ENCODE measurements at places on chromosomes 2 and 18. TPM values are rescaled to one million over a fixed set of nuclear protein-coding genes. Genes with fewer than 3 reads are reported as not detected.
A peak's percentile ranks its signal among the peaks of the same experiment; 100 is the strongest.

- DNase-seq: no peak
Observed at GRCh38 chr2:207724113-207724512, 12.7 kb downstream of the CCNYL1 start.

SERPINB13 gene
- total RNA-seq: not detected

DNA sequence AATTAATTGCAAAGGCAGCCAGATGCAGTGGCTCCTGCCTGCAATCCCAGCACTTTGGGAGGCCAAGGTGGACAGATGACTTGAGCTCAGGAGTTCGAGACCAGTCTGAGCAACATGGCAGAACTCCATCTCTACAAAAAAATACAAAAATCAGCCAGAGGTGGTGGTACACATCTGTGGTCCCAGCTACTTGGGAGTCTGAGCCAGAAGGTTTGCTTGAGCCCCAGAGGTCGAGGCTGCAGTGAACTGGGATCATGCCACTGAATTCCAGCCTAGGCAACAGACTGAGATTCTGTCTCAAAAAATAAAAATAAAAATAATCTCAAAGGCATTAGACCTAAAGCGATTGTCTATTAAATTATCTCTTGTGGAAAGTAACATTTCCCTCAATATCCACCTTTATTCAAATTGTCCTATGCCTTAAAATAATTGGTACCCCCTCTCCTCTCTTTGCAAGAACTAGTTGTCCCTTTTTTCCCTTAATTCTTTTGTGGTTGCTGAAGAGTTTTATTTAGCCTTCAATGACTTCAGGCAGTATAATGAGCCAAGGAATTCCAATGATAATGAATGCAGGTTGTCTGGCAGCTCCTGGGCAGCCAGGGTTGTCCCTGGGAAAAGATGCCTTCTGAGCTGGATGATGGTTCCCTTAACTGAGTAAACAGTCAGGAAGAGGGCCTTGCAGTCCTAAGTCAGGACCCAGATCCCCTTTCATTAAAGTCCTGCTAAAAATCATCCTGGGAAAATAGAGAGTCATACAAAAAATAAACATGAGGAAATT, 32.2 kb downstream of the GPR75 start:
- DNase-seq: no peak

DNA sequence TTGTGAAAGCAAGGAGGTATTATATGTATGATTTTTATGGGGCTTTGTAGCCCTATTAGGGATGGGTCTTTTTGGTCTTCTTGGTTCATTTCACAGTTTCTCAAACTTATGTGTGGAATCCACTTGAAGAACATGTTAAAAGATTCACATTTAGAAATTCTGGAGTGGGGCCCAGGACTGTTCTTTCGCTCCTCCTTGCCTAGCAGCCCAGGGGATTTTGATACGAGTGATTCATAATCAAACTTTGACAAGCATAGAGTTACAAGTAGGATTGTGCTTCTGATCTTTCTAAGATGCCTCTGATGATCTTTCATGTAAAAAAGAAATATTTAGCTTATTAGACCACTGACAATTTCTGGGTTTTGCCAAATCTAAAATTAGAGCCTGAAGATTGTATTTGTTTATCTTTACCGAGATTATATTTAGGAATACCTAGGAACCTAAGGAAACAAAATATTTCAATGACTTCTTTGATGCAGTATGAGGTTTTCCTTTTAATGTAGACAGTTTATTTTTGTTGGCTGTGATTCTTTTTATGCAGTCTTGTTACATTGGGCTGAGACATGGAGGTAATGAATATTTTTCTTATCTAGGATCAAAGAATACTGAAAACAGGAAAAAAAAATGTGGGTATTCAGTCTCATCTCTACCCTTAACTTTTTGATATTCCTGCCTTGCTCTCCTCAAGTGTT, 324.0 kb downstream of the PARD3B start:
- DNase-seq: no peak

DNA sequence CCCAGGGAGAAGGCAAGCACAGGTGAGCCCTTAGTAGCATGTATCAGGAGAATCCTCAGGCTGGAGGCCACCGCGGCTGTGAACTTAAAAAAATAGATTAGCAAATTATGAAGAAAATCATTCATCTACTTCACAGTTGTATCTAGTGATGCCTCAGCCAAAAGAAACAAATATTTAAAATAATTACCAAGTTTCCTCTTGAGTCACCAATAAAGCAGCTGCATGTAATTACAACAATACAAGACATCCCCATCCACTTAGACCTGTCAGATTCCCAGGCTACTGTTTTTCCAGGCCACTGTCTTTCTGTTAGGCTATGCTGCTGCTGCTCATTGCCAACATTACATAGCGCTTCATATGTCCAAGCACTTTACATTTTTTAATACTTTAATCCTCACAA, 54.6 kb upstream of the PHLPP1 start:
- DNase-seq: no peak

ST6GAL2 gene
- total RNA-seq: 0.37 TPM

SGO2 gene
- 10.8 TPM for total RNA-seq

DNA sequence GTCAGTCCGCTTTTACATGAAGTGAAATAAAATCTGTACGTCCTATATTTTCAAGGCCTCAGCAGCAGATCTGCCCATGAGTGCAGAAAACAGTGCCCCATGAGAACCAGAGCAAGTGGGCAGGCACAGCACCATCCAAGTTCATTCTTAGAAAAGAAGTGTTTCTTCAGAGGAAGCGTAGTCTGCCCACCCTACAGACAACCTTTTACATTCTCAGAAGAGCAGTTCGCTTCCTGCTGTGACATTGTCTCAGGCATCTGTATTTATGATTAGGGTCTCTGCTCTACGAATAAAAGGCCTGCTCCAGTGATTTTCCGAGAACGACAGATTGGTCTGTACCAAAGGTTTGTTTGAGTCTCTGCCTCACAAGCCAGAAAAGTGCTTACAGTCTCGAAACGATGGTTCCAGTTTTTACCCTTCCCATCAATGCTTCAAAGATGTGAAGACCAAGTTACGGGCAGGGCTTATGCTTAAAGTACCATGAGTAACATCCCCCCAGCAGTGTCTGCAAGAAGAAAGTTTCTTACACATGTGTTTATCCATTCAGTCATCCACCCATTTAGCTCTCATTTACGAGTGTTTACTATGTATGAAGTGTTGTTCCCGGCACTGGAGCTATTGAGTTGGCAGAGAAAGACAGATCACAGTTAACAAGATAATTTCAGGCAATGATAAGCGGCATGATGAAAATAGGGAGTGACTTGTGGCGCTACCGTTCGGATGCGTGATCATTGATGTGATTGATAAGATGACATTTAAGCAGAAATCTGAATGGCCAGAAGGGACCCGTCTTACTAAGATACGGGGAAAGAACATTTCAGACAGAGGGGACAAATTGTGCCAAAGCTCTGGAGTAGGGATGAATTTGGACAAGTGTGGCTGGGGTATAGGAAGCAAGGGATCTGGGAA, 31.4 kb upstream of the CTLA4 start:
- DNase-seq: no peak

DNA sequence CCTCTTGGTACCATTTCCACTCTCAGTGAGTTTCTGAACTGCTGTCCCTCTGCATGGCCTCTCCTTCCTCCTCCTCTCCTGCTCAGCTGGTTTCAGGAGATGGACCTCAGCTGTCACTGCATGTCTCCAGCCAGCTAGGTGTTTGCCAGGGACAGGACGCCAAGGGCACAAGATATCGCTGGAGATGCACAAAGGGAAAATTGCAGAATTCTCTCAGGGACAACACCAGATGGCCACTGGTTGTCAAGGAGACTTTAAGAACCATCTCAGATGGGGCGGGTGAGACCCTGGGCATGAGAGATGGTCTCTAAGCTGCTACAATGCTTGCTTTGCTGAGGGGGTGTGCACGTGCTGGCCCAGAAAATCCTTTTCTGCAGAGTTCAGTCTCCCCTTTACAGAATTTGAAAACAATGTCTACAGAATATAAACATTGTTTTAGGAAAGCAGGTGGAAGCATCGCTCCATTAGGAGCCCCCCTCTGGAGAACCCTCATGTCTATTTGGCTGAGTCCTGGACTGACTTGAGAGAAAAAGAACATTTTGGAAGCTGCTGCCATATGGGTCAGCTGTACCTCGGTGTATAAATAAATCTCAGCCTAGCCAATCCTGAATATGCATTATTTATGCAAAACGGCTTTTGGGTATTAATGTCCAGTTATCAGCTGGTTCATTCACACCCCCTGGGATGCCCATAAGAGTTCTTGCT, 57.8 kb upstream of the SPP2 start:
- DNase-seq: no peak

DNA sequence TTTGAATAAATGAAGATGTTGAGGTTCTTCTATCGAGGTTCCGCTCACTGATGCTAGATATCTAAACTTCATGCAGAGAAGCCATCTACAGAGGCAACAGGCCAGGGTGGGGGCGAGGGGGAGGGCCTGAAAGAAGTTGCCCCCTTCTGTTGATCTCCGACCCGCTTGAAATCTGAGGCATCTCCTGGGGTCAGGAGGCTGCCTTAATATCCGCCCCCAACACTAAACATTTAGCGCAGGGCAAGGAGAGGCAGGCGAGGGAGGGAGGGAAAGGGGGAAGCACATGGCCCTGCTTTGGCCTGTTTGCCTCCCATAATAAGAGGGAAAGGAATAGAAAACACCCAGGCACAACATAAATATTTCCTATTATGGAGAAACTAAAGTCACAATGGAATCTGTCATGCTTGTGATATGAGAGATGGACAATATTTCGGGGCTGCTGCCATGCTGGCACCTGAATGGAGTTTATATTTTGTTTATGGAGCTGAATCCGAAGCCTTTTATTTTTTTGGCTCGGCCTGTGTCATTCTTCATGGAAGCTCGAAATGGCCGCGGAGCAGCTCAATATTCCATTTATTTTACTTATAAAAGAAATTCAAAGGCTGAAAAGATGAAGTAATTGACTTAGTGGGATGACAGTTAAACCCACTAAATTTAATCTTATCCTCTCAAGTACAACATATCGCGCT, 221.1 kb downstream of the INSIG2 start:
- DNase-seq: no peak

- no peak for DNase-seq
Observed at GRCh38 chr2:239269173-239269885, 131.5 kb downstream of the HDAC4 start.

GRCh38 chr2:144547494-144547893, 27.6 kb upstream of the ZEB2 start:
- no peak for DNase-seq

DNA sequence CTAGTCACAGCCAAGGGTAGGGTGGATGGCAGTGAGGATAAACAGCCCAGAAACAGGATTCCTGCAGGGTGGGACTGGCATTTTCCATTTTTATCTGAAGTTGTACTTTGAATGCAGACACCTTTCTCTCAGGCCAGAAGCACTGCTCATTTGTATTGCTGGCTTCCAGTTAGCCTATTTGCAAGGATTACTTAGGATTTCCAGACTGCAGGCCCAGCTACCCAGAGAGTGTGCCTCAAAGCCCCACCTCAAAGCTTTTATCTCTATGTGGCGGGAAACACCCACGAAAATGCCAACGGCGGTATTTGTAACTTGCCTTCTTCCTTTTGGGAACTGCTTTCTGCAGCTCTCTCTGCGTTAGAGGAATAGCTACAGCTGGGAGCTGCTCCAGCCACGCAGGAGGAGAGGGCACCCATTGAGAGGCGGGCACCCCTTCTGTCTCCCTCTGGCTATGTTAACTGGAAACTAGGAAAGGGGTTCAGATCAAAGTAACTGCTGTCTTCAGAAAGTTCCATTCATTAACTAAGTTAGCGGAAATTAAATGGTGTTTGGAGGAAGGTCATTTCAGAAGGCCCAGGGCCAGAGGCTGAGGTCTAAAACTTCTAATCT, 144.9 kb downstream of the TGIF1 start:
- peak; percentile 16 for DNase-seq

GRCh38 chr2:11320698-11321492, 23.5 kb downstream of the ROCK2 start:
- no peak for DNase-seq

GRCh38 chr18:56326336-56327072, 311.9 kb downstream of the TXNL1 start:
- DNase-seq: no peak

- DNase-seq: no peak
Observed at GRCh38 chr18:79584491-79585394, 94.9 kb upstream of the CTDP1 start.
